ENCODE measurements at places on chromosomes 11 and 22.

DNA sequence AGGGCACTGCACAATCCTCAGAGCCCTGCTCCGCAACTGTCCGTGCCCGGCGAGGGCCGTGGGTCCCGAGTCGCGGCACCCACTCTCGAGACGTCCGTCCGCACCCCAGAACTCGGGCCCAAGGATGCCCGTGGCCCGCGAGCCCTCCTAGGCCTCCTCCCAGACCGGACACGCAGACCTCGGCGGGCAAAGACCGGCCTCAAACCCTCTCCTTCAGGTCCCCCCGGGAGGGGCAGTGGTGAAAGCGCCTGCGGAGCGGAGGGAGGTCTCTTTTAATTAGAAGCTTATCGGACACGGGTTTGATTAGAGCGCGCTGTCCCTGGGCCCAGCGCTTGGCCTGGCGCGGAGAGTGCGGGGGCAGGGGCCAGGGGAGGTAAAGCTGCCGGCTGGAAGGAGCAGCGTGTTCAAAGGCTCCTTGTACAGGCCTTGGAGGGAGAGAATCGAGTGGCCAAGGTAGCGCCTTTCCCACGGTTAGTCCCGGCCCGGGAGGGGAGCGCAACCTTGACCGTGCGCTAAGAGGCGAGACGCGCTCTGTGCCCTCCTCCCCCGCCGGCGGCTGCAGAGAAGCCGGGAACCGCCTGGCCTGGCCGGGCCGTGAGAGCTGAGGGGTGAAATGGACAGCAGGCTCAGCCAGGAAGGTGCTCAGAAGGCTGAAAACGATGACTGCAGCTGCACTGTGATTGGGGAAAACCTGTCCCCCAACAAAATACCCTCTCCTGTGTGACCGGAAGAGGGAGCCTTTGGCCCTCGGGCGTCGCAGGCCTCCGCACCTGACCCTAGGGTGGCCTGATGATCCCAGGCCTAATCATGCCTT, 4.6 kb downstream of the WT1 start:
- no peak for DNase-seq

DNA sequence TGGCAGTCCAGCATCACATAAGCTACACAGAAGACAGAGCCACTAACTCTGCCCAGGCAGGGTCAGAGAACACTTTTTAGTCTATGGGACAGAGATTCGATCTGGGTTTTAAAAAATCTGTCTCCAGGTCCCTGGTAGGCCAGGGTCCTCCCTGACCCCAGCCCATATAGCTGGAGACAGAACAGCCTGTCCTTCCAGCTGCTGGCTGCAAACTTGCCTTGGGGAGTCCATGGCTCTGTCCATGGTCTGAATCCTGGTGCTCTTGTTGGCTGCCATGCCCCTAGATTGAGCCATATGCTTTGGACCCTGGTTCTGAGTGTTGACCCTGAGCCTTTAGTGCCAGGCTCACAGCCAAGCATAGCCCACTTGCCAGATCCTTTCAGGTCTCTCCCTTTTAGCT, 13.3 kb upstream of the LIPT2 start:
- DNase-seq: no peak

- no peak for DNase-seq
These were observed 86.0 kb downstream of the FEZ1 start for GRCh38 chr11:125410091-125410490.

DNA sequence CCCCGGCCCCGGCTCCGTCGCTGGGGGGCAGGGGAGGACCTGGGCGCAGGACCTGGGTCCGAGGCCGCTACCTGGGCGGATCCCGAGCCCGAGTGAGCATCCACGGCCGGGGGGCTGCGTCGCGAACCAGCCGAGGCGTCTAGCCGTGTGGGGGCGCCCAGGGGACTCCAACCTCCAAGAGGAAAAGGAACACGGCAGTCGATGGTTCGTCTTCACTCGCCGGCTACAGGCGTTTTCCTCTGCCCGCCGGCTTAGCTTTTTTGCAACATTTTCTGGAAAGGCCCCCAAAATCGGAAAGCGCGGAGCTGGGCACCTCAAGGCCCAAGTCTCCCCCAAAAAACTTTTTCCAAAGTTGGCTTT, 666 bp downstream of the PDGFB start:
- no peak for DNase-seq

GRCh38 chr22:28798810-28799605, 1.4 kb downstream of the XBP1 start:
- peak; percentile 90 for DNase-seq

DNA sequence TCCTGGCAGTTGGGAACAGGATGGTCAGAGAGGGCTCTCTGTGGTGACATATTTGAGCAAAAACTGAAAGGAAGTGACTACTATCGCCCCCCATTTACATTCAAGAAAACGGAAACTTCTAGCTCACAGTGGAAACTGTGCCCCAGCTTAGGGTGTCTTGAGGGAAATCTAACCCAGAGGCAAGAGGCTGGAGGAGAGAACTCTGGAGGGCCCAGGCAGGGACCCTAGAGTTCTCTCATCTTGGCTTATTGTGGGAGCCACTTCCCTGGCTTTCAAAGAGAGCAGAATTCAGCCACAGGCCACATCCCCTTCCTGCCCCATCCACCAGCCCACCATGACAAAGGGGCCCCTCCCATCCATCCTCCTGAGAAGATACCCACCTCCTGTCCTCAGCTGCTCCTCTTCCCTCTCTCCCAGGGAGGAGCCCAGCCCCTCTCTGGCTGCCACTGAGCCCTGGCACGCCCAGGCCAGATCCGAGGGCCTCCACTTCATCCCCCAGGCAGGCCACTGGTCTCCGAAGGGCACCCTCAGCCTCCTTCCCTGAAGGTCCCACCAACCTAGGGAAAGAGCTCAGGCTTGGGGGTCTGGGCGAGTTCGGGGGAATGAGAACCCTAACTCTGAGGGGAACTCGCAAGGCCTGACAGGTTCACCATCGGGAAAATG, 1.6 kb upstream of the TMPRSS13 start:
- DNase-seq: no peak

DNA sequence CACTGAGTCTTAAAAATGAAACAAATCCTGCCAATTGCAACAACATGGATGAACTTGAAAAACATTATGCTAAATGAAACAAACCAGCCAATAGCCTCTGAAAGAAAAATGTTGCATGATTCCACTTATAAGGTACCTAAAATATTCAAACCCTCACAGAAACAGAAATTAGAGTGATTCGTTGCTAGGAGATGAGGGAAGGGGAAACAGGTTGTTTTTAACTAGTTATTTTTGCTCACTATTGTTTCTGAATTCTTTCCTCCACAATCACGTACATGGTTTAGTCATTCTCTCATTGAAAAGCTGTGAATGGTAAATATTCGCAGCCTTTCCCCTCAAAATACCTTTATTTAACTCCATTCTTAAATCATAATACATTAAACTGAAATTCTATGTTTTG, 14.0 kb upstream of the TYR start:
- DNase-seq: no peak

DNA sequence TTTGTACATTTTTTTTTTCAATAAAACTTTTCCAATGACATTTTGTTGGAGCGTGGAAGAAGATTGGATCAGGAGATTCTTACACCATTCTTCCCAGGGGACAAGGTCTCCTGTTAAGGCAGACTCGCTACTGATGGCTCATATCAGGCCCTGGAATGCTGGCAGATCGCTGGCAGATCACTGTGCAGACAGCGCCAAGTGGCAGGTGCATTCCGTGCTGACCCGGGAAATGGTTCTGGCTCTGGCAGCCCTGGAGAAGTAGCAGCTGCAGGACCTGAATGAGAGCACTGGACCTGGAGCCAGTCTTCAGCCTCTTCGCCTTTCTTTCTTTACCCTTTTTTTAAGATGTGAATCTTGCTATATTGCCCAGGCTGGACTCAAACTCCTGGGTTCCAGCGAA, 10.7 kb downstream of the SERPINH1 start:
- DNase-seq: no peak

GRCh38 chr11:128421577-128422330, 165.6 kb downstream of the ETS1 start:
- DNase-seq: peak; percentile 80

DNA sequence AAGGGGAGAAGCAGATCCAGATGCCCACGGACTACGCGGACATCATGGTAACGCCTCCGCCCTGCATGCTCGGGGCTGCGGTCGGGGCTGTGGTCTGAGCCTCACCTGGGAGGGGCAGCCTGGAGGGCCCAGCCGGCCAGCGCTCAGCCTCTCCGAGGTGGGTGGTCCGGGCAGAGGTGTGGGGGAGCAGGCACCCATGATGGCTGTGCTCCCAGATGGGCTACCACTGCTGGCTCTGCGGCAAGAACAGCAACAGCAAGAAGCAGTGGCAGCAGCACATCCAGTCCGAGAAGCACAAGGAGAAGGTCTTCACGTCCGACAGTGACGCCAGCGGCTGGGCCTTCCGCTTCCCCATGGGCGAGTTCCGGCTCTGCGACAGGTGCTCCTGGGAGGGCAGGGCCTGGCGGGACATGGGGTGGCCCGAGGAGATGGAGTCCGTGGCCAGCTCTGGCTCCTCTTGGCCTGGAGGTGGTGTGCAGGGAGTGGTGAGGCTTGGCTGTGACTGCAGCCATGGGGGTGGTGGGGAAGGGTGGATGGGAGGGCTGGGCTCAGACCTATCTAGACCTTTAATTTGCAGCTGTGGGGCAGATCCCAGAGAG, 25.2 kb upstream of the TEF start:
- no peak for DNase-seq

DNA sequence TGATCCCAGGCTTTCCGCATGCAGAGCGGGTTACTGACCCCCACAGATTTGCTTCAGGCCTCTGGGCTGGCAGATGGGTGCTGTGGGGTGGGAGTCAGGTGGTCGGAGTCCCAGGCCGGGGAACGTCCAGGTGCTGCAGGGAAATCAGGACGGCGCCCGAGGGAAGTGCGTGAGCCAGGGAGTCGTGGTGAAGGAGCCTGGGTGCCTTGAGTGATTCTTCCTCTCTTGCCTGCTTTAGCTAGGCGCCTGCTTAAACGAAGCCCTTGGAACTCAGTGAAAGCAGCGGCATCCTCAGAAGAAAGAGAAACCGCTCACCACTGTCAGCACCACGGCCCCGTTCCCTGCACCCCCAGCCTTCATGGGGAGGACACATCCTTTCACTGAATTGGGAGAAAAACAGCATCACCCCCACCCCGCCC, 455.6 kb downstream of the BRD1 start:
- no peak for DNase-seq

DNA sequence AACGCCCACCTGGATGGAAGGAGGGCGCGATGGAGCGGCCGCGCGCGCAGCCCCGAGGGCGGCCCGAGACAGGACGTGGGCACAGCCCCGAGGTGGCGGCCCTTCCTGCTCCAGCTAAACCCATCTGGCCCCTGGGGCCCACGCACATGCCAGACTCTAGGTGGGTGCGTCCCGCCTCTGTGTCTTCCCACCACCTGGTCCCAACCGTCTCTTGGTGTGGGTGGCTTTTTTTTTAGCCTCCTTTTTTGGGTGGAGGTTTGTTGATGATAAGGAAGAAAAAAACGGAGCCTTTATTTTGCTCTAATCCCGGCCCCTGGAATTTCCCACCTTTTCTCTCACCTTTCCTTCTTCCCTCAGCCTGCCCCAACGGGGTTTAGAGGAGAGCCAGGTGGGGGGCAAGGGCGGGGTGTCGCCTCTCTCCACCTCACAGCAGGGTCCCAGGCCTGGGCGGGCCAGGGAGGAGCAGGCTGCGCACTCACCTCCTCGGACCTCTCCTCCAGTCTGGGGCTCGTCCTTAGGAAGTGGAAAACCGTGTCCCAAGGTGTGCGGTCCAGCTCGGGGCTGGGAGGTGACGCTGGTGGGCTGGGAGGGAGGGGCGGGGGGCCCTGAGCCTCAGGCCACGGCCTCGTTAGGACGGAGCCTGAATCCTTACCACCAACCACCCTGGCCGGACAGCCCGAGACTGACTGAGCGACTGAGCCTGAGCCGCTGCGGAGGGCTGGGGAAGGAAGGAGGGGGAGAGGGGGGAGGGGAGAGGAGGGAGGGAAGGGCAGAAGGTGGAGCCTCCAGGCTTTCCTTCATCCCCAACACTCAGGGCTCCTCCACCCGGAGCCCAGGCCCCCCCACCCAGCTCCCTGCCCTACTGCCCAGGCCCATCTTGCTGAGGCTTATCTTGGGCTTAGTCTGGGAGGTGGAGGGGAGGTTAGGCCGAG, at the start of gene SOX10:
SOX10 (minus strand) TSS at position 696 of the 932 bp plus-strand sequence. CDS start 771 bp downstream, outside the sequence.
- no peak for DNase-seq

DNA sequence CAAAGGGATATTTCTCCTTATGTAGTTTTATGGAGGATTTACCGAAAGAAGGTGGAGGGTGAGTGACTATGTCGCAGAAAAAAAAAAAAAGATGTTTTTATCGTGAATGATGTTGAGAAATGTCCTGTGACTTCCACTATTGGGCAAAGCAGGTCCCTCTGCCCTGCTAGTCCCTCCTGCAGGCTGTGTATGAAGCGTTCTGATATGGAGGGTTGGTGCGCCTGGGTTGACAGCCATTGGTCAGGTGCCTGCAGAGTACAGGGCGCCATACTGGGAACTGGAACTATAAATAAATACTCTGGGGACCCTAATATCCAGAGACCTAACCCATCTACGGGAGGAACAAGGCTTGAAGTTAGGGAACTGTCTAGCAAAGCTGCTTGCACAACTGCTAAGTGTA, 1.5 kb downstream of the IL17RA start:
- no peak for DNase-seq

DNA sequence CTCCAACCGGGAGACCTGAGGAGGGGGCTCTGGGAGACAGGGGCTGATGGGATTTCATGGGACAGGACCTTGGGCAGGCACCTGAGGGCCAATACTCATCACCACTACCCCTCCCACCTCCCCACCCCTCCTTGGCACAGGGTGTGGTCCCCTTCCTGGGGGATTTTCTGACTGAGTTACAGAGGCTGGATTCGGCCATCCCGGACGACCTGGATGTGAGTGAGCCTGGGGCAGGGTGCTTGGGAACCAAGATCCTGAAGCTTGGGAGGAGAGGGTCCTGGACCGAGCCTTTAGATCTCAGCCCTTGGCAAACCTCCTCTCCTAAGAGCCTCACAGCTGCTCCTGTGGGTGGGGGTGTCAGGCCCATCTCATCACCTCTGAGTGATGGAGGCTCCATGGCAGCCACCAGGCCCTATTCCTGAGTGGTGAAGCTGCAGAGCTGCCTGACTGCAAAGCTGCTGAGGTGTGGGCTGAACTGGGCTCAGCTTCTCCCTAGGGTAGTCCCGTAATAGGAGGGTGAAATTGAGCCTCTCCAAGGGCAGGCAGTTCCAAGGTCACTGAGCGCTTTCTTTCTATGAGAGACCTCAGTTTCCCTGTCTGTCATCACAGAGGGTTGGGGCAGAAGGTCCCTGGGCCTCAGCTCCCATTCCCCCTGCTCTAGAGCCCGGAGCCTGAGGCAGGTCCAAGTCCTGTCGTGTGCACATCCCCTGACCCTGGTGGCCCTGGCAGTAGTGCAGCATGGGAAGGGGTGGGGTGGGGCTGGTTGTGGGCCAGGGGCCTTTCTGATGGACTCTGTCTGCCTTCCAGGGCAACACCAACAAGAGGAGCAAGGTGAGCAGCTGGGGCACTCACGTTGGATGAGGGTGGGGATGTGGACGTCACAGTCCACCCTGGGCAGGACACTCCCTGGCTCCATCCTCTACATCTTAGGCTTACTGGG, 6.5 kb downstream of the RGL4 start:
- no peak for DNase-seq

GRCh38 chr22:37486224-37486845, at the start of gene MFNG:
Gene MFNG, minus strand, starts transcription at chr22:37486384. Its CDS starts 207 bp downstream, at chr22:37486177.
- DNase-seq: peak; percentile 34

- DNase-seq: no peak
These were observed 43.8 kb upstream of the LYVE1 start for GRCh38 chr11:10611979-10612862.
